Liver (tissue), 10 donors: ENCODE measurements at places on chromosomes 16 and 17. TPM values are rescaled to one million over a fixed set of nuclear protein-coding genes. Genes with fewer than 3 reads are reported as not detected.

GRCh38 chr17:3796822-3797170 lies 4.2 kb downstream of the ITGAE start:
- no peak for DNase-seq

The OR4D1 gene
- total RNA-seq = under 0.01 TPM

DNA sequence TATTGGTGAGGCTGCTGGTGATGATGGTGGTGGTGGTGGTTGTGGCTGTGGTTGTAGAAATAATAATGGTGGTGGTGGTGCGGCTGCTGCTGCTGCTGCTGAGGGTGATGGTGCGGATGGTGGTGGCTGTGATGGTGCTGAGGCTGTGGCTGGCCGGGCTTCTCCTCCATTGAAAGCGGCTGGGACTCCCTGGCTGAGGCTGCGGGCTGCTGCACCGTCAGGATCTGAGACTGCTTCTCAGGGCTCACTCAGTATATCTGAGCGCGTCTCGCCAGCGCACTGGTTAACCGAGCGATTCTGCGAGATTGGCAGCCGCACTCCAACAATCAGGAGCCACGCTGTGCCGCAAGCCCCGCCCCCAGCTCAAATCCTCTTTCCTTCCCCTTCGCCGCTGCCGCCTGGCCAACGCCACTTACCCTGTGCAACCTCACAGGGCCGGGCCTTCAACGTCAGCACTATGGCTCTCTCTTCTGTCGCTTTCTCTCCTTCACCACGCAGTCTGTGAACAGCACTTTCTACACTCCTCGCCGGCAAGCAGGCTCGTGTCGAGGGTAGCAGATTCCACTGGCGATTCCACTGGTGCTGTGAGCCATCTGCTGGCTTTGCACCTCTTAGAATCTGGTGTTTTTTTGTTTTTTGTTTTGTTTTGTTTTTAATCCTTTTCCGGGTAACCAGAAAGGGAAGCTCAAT lies at the start of gene NUFIP2:
Gene NUFIP2 (minus strand): TSS at position 259 of the 690 bp plus-strand sequence. CDS start 89 bp downstream, at position 170.
- peak; percentile 99 for DNase-seq

The HP gene
- total RNA-seq = 117,679 TPM

DNA sequence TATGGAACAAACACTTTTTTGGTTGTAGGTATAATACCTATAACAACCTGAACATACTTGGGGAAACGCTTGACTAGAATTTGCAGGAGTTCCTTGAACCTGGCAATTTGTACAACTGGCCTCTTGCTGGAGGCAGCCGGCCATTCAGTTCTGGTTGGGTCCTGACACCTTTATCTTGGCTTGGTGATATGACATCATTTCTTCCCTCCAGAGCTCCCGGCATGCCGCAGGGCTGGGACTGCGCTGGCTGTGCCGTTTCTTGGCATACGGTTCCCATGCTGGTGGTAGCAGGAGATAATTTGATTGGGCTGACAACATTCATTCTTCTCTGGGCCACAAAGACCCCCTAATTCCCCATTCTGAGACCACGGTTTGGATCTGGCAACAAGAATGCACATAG lies 87.5 kb downstream of the ASIC2 start:
- no peak for DNase-seq

GRCh38 chr17:34024806-34025551 lies 230.1 kb upstream of the CCL2 start:
- no peak for DNase-seq

GRCh38 chr16:65828296-65828695 lies 538.2 kb upstream of the CDH5 start:
- DNase-seq = no peak

DNA sequence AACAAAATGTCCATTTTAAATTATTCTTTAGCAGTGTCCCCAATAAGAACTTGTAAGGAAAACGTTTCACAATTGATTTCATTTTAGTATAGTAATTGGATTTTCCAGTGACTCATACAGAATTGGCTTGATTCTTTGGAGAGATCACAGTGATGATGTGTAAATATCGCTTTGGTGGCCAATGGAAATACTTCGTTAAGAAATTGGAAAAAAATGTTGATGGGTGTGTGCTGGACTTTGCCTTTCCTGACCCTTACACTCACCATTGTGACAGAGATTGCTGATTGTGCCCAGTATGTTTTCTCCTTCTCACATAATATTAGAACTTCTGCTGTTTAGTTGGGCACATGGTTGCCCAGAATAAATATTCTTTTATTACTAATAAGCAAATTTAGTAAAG lies 7.4 kb upstream of the EFCAB13 start:
- DNase-seq = no peak

GRCh38 chr16:76866994-76867393 lies 324.0 kb upstream of the MON1B start:
- no peak for DNase-seq

GRCh38 chr17:31373150-31374093 lies 18.1 kb upstream of the RAB11FIP4 start:
- DNase-seq = no peak

DNA sequence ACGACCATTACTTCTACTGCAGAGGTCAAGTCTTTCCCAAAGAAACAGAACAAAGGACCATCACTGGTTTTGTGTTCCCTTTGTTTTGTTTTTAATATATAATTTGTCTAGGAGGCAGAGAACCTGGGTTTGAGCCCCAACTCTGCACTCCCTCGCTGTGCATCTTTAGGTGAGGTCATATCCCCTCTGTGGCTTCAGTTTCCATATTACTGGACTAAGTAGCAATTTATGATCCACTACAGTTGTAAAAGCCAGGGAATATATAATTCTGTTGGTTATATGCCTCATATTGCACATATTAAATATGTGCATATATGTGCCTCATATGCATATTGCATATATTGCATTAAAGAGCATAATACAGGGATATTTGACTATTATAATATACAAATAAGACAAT lies 392.0 kb downstream of the GRIN2A start:
- no peak for DNase-seq

DNA sequence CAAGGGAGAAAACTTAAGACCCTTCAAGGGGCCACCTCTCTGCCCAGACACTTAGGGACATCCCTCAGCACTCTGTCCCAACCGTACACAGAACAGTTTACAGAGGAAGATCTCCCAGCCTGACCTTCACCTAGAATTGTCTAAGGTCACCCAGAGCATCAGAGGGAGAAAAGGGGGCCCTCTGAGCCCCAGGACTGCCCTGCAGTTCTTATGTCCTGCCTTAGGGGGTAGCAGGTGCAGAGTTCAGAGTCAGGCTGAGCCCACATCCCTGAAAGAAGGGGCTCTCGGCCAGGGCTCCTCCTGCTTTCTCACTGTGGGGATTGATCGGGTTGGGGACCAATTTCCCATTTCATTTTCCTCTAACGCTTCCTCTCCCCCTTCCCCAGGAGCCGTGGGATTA lies 15.4 kb downstream of the CA4 start:
- DNase-seq = no peak

- no peak for DNase-seq
These were observed 16.4 kb upstream of the SMIM36 start for GRCh38 chr17:55527540-55528118.
